Stimulated activated naive CD4-positive, alpha-beta T cell (primary cell): ENCODE measurements at places on chromosomes 5 and 9.

DNA sequence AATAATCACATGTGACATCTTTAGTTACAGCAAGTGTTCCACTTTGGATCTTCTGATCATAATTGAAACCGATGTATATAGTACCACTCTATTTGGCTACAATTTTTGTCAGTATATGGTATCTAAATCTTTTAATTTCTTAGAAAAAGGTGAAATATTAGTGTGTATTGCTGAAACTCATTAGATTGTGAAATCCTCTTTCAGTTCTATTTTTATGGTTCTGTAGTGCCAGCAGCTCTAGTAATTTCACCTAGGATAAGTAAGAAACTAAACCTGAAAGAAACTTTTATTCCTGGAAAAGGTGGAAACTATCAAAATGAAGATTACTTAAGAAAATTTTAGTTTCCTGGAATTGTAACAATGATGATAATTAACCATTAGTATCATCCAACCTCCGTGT is 370.9 kb downstream of the NNT start:
- DNase-seq, result no peak

GRCh38 chr5:71679714-71680113 is 39.4 kb upstream of the CARTPT start:
- DNase-seq, result no peak

- no peak for DNase-seq
Observed at GRCh38 chr5:78509884-78510769, 138.4 kb downstream of the LHFPL2 start.

DNA sequence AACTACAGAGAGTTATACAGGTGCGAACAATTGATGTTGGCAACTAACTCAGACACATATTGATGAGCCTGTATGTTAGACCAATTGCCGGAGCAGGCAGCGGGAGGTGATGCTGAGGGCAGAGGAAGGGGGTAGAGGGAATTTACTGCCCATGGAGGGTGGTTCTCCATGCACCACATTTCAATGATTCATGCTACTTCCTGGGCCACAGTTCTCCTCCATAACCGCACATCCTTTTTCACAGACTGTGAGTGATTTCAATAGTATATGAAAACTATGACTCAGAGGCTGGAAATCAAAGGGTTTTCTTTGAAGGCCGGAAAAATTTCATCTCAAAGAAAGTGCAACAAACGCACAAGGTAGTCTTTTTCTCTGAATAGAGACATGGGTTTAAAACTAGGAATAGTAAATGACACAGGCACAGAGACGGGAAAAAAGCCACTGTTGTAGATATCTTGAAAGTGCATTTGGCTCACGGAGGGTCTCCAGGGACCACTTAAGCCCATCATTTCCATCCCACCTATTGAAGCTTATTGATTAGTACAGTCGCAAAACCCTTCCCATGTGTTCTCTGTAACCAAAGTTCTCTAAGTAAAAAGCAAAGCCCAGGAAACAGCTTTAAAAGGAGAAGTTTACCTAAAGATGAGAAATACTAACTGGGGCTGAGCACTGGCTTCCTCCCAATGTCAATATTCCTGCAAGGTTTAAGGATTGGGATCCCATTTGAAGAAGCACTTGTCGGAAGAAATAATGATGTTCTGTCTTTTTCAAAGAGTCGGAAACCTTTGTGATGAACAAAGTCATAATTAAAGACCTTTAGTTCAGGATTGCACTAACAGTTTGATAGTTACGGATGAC is 28.0 kb upstream of the ADAM19 start:
- DNase-seq, result peak; percentile 40

GRCh38 chr9:129669946-129670345 is 4.5 kb downstream of the PRRX2 start:
- no peak for DNase-seq

GRCh38 chr5:39700523-39700922 is 275.7 kb upstream of the DAB2 start:
- no peak for DNase-seq

DNA sequence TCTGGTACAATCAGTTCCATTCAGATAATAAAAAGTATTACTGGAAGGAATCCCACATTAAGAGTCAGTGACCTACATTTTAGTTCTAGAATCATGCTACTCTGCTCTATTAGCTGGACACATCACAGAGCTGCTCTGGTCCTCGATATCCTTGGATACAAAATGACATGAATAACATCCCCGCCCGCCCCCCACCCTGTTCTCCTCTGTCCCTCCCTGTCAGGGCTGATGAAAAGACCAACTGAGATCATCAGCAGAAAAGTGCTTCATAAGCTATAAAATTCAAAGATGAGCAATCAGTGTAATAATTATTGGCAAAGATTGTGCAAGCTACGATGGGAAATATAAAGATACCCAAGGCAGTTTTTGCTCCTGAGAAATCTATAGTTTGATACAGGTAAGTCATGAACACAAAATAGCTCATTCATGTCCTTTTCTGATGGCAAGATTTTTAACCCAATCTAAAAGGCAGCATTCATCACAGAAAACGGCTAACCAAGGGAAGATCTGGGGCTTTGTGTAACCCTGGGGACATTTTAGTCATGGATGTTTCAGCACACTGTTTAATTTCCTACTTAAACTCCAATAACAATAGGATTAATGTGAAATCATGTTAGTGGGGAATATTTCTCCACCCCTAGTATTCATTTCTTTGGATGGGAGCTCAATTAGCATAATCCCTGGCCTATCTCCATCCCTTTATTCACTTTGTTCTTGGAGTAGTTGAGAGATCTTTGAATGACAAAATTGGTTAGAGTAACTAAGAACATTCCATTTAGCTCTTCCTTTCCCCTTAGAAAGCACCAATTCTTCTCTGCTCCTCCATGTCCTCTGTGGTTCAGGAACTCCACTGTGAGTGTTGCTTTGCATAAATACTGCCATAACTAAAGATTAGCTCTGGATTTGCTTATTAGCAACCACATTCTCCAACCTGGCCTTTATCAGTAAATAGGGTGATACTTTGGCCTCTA is 459.4 kb upstream of the GRIA1 start:
- no peak for DNase-seq

DNA sequence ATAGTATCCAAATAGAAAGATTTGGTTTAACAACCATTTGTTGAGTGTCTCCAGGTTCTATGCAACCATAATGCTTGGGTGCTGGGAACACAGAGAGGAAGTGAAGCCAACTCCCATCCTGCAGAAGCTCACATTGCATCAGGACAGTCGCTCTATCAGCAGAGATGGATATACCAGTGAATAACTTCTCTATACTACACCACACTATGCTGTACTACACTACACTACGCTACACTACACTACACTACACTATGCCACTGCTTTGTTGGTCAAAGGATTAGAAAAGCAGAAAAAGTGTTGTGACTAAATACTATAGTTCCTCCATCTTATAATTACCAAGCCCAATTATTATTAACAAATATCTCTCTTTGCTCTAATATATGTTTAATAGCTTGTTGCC is 89.2 kb upstream of the PRRC1 start:
- DNase-seq, result no peak

- no peak for DNase-seq
Observed at GRCh38 chr9:35757226-35757891, 3.3 kb upstream of the MSMP start.
